ENCODE measurements at places on chromosomes 3 and 15.
A peak's percentile ranks its signal among the peaks of the same experiment; 100 is the strongest.

- no peak for DNase-seq
Observed at GRCh38 chr15:49060710-49061495, 14.7 kb upstream of the SECISBP2L start.

GRCh38 chr3:89697321-89697916 lies 590.0 kb downstream of the EPHA3 start:
- DNase-seq: peak; percentile 6

DNA sequence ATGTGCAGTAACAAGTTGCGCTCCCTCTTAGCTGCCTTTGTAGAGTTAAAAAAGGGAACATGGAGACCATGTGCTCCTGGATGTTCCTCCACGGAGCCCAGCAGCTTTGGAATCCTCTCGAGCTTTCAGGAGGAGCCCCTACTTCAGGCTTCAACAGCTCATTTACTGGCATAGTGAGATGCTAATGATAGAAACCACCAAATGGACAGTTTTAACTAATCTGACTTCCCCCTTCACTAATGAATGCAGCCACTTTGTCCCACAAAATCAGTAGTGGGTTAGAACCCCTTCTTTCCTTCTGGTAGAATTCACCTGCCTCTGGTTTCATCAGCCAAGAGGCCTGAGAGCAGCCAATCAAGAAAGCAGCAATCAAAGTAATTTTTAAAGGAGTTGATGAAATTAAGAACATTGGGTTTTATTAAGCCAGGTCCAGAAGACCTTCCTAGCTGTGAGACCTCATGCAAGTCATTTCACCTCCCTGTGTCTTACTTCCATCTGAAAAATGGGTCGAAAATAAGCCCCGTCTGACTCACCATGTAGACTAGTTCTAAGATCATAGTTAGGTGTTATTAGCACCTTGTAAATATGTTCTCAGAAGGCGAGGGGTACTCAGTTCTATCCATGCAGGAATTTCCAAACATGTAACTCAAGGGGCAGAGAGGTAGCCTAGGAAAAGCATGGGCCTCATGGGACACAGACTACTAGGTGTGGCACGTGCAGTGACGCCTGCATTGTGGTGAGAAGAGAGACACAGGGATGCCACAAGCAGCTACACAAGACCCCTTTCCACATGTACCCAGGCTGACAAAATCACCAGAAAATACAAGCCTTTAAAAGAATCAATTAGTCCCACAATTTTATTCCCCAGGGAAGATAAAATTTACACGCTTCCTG lies 179.7 kb upstream of the LPP start:
- DNase-seq: no peak

DNA sequence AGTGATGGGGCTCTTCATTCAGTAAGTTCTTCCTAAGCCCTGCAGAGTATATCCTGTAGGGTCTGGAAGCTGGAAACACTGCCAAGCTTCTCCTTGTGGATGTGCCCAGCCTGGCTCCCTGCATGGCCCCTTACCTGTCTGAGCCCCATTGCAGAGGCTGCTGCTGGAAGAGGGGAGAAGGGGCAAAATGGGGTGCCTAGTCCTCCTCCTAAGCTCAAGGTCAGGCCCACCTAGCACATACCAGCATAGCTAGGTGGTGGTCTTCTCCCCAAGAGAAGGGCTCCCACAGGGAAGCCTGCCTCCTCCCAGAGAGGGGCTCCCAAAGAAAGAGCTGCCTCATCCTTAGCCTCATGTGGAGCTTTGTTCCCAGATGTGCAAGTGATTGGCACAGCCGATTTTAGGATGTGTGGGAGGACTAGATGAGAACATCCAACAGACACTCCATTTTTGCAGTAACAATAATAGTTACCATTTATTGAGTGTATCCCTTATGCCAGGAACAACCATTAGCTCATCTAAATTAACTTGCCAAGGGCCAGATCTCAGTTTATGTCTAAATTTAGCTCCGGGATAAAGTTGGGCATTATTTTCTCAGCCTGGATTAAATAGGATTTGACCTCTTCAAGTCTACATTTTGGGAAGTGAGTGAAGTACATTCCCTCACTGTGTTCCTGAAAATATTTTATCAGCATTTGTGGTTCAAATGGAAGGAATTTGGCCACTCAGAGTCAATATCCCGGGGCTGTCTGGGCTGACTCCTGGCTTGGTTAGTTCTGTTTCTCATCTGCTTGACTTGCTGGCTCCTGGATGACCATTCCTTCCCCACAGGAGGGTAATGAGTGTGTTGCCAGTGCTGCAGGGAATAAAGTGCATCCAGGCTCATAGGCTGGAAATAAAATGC lies 291.1 kb upstream of the ROPN1 start:
- DNase-seq: peak; percentile 55

GRCh38 chr3:85560088-85560785 lies 601.4 kb downstream of the CADM2 start:
- DNase-seq: peak; percentile 85

DNA sequence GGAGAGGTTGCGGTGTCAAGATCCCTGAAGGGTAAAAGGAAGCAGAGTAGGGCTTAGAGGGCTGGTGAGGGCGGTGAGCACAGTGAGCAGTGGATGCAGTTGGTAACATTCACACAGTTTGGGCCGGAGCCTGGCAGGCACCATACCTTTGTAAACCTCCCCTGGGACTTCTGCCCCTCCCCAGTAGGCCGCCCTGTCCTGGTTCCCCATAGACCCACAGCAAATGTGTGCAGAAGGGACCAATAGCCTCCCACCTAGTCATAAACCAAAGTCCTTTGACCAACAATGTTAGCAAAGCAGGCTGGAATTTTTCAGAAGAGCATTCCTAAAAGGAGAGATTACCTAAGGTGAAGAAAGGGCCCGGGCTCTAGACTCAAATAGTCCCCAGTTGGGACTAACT lies 1.7 kb upstream of the PHGR1 start:
- no peak for DNase-seq

GRCh38 chr15:92391640-92392039 lies 2.0 kb upstream of the ST8SIA2 start:
- peak; percentile 29 for DNase-seq

DNA sequence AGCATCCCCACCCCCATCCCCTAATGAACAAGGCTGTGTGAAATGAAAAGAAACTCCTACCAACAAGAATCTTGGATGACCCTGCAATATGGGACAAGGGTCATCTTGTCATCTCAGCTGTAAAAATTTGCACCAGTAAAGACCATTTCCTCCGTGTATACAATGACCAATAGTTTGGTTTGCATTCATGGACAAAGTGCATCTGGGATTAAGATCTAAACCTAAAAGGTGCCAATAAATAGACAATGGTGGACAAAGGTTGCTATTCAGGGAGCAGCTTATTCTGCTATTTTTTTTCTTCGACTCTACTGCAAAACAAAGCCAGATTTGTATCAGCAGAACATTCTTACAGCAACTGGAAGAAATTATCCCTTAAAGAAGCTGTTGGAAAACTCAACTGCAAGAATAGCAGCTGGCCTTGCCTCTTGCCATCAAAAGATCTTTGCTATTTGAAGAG lies 8.0 kb downstream of the MGLL start:
- no peak for DNase-seq

DNA sequence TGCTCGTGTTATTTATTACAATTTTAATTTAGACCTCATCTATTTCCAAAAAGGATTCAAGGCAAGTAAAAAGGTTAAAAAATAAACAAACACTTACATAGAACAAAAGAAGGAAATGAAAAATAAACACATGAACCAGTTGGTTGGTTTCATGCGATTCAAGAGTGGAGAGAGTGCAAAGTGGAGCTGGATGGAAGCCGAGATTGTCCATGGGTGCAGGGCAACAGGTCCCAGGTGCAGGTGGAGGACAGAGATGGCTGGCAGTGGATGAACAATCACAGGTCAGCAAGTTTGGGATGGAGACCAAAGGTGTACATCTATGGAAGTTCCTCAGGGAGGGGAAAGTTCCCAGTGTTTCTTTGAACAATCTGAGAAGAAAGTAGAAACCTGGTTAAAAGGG lies 11.6 kb upstream of the SEMA5B start:
- DNase-seq: no peak

Measured in renal cortical epithelial cell (primary cell).